AG09319 (cell line): ENCODE measurements at places on chromosomes 16 and 17.

DNA sequence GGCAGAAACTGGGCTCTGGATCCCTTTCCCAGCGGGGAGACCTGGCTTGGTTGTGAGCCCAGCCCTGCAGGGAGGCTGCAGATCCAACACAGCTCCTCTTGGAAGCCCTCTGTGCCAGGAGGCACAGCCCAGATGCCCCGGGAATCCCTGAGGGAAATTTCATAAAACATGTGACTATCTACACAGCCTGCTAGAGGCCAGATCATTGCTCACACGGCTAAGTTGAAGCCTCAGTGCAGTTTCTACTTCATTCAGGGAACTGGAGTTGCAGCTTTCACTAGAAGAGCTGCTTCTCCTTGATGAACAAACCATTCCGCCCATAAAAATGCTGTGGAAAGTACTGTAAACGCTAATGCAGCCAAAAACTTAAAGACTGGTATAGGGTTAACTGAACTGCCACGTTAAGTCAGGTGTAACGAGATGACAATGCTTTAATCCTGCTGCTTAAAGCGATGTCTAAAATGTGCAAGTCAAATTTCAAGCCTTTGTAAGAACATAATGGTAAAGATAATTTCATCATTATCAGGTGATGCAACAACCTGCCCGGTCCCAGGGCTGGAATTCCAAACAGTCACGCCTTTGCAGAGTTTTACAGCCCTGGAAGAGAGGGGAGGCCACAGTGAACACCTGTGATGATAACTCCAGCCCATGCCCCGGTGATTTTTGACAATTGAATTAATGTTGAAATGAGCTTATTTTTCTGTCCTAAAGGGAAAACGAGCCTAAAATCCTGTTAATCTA, 172.5 kb downstream of the ZFHX3 start:
- DNase-seq = no peak

- no peak for DNase-seq
Measured at GRCh38 chr16:17346621-17347569, 123.9 kb downstream of the XYLT1 start.

DNA sequence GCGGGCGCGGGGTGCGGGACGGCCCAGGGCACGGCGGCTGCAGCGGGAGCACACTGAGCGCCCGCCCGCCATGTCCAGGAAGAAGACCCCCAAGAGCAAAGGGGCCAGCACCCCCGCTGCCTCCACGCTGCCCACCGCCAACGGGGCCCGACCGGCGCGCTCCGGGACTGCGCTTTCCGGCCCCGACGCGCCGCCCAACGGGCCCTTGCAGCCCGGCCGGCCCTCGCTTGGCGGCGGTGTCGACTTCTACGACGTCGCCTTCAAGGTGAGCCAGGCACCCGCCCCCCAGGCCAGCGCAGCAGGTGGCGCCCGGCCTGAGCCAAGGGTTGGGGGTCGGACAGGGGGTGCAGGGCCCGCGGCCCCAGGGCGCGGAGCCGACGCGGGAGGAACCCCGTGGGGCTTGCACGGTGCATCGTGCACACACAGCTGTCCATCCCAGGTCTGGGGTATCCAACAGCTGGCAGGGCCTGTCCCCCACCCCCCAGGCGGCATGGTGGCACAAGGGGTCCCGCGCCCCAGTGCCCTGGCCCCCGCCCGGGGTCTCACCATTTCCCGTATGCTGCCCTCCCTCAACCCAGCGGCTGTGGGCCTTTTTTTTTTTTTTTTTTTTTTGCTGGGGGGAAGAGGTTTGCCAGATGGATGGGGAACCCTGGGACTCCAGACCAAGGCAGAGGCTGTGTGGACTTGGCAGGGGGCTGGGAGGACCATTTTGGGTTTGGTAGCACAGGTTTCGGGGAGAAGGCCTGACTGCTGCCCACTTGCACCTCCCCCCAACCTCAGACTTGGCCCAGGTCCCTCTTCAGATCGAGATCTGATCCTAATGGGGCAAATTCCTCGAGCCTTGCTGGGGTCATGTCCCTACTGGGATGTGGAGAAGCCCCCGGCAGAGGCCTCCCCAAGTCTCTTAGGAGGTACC, 547 bp downstream of the RAB26 start:
- no peak for DNase-seq

- no peak for DNase-seq
Measured at GRCh38 chr17:67246403-67246652, 1.3 kb upstream of the HELZ start.

- DNase-seq = no peak
Measured at GRCh38 chr16:54231919-54232318, 54.7 kb downstream of the IRX3 start.

- DNase-seq = no peak
Measured at GRCh38 chr17:3843935-3844516, 2.0 kb downstream of the NCBP3 start.

- no peak for DNase-seq
Measured at GRCh38 chr17:14133104-14133503, 63.8 kb downstream of the COX10 start.

- no peak for DNase-seq
Measured at GRCh38 chr16:88532434-88533241, 37.6 kb upstream of the ZC3H18 start.

GRCh38 chr17:19378416-19379360, at the start of gene MAPK7:
Gene MAPK7, plus strand, starts transcription at chr17:19378498. Its CDS starts 403 bp downstream, at chr17:19378901.
- DNase-seq = no peak

DNA sequence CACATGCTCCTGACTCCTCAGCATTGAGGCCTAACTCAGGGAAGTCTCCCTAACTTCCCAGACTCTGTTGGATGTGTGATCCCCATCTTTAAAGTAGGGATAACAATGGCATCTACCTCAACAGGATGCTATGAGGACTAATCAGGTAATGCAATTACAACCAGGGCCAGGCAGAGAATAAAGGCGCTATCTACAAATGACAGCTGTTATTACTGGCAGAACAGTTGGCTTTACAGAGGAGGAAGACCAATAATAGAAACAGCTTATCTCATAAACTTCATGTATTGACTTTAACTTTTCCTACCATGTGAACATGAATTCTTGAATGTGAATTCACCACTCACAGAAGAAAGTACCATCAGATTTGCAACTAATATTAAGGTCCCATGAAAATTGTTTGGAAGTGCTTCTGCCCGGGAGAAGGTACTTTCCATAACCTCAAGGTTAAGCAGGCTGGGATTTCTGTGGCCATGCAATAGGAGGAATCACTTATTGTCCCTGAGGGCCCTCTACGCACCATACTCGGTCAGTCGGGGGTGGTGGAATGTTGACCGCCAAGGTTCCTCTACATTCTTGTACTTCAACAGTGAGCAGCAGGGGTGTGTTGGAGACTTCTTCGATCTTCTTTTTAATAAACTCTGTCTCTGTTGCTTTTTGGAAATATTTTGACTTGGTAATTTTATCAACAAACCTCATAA, 22.6 kb upstream of the ERN1 start:
- DNase-seq = no peak

DNA sequence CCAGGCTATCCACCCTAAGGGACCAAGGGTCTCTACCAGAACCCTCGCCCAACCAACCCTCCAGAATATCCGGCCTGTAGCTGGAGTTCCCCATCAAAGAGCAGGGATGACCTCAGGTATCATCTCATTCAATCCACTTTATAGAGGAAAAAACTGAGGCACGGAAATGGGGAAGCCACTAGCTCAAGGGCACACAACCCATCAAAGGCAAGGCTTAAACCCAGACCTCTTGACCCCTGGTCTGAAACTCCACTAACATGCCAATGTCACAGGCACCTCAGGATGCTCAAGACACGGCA, 1.6 kb downstream of the TBC1D10B start:
- DNase-seq = no peak

GRCh38 chr16:29806641-29807425, 504 bp downstream of the MAZ start:
- DNase-seq = no peak

GRCh38 chr17:30155389-30155788, 38.8 kb downstream of the NSRP1 start:
- DNase-seq = no peak

DNA sequence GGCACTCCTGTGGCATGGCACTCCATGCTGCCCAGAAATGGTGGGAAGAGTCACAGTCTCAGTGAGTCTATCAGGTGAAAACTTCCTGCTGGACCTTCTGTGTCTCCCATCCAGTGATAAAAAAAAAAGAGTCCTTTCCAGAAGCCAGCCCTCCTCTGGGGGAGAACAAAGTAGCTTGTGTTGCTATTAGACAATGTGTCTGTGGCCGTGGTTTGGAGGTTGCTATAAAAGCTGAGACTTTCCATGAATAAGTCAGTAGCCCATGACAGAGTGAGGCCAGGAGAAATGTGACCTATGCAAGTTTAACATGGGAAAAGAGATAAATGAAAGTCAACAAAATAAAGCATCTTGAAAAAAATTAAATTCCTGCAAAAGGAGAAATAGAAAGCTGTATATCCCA, 250.7 kb upstream of the MON1B start:
- DNase-seq = no peak

GRCh38 chr17:53630638-53631037, 192.1 kb upstream of the KIF2B start:
- DNase-seq = no peak

DNA sequence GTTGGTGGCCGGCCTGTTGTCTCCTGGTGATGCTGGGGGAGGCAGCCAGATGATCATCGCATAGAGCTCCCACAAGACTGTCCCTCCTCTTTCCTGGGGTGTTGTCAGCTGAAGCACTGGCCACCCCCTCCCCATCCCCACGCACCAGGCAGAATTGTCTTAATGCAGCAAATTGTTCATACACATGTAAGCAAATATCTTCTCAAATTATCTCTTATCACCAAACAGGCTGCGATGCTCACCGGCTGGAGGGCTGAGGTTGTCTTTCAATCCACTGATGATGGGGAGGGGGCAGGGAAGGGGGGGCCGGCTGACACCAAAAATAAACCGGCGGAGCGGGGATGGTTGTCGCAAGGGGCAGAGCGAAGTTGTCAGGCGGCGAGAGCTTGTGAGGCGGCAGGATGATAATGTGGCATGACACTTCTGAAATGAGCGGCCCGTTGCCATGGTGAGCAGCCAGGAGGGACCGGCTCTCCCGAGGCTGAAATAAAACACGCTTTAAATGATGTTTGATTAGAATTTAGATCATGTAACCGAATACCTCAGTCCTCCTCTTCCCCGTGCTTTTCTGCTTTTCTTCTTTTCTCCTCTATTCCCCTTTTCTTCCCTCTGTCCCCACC, 59.8 kb downstream of the MRM1 start:
- DNase-seq = no peak

DNA sequence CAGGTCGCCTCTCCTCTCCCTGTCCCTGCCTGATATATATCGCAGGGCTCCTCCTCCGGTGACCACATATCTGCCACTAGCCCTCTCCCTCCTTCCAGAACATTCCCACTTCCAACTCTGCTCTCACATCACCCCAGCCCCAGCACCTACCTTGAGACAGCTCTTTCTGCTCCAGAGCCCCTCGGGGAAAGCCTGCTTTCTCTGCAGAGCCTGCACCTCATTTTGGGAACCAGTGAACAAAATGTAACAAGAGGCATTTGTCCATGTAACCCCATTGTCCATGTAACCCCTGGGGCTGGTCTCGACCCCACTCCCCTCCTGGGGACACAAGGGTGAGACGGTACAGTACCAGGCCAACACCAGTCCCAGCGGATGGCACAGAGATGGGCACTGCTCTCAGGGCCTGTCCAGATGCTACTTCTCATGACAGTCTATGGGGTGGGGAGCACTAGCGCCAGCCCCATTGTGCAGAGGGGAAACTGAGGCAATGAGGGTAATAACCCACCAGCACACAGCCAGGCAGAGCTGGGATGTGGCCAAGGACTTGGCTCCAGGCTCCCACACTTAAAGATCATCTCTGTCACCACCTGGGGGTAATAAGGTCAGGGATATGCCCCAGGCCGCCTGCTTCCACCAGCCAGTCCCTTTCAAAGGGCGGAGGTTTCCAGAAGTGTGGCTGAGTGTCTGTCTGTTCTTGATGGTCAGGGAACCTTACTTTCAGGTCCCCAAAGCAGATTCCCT, 42.9 kb downstream of the TBC1D16 start:
- DNase-seq = no peak

- DNase-seq = no peak
Measured at GRCh38 chr17:1843947-1844346, 14.1 kb downstream of the RPA1 start.

- DNase-seq = no peak
Measured at GRCh38 chr16:5490499-5490898, 392.9 kb upstream of the EEF2KMT start.

DNA sequence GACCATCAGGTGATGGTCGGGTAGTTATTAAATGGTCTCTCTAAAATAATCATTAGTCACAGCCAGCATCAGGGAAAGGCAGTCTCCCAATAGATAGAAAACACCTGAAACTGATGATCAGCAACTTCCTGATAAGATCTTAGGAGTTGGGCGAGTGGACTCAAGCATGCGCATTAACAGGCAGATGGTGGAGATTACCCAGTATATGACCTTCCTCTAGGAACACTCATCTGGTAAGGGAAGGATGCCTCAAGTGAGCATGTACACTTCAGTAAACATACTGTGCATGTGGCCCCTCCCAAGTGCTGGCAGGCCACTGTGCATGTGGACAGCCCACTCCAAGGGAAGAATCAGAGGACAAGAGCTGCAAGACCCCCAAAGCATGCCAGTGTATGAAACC, 105.9 kb downstream of the ABCC12 start:
- no peak for DNase-seq

DNA sequence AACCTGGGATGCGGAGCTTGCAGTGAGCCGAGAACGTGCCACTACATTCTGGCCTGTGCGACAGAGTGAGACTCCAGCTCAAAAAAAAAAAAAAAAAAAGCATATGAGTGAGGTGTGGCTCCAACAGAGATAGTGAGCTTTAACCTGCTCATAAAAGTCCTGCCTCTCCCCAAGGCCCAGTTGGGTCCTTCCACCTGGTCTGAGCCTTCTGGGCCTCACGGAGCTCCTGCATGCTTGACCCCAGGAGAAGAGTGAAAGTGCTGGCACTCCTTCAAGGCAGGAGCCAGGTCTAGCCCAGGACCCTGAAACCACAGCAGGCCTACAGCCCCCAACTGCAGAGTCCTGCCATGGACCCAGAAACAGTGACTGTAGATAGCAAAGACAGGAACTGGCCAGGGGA, 17.7 kb downstream of the HSD11B2 start:
- no peak for DNase-seq

DNA sequence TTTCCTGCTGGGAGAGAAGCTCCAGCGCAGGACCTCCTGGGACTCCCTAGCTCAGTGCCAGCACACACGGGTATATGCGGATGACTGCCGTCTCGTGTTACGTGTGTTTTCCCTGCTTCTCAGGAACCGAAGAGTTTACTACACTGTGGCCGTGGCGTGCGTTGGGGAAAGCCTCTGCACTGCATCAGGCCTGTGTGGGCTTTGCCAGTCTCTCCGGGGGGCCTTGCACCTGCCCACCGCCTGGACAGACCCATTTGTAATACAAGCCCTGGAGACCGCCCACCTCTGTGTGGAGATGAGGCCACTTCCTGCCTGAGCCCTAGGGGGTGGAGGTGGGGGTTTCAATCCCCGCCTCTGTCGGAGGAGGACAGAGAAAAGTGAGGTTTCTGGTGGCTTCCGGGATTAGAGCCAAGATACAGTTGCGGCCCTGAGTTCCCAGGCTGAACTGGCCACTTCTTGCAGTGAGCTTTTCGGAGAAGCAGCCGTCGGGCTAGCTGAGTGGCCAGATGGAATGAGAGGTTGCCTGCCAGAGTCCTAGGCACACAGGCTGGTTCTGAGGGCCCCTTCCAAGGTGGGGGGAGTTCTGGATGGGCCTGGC, 43.4 kb upstream of the GSE1 start:
- no peak for DNase-seq

- peak; percentile 56 for DNase-seq
Measured at GRCh38 chr17:41648411-41649195, 24.2 kb upstream of the KRT17 start.
